ENCODE measurements at places on chromosomes 12 and 14.

- H3K27ac ChIP-seq = no peak overlapping the region
- DNase-seq = no peak
- H3K4me1 ChIP-seq = no peaks in the 10 kb centered on the region
- H3K36me3 ChIP-seq = no peaks in the 10 kb centered on the region
- H3K27me3 ChIP-seq = no peaks in the 10 kb centered on the region
These were observed 347.0 kb downstream of the MDGA2 start for GRCh38 chr14:47328376-47328775.

GRCh38 chr12:54411391-54412241 is 7.5 kb downstream of the ITGA5 start:
- peaks cover 100% of the 10 kb centered on the region for H3K4me1 ChIP-seq
- H3K4me3 ChIP-seq = peak overlapping the region; percentile 96
- peak overlapping the region; percentile 72 for H3K27ac ChIP-seq
- H3K36me3 ChIP-seq = peaks cover 54% of the 10 kb centered on the region

- peak; percentile 42 for DNase-seq
- no peak overlapping the region for H3K27ac ChIP-seq
- H3K4me1 ChIP-seq = no peaks in the 10 kb centered on the region
- H3K27me3 ChIP-seq = no peaks in the 10 kb centered on the region
- H3K4me3 ChIP-seq = no peak overlapping the region
- H3K36me3 ChIP-seq = no peaks in the 10 kb centered on the region
These were observed 30.9 kb upstream of the DYRK2 start for GRCh38 chr12:67617629-67618028.

DNA sequence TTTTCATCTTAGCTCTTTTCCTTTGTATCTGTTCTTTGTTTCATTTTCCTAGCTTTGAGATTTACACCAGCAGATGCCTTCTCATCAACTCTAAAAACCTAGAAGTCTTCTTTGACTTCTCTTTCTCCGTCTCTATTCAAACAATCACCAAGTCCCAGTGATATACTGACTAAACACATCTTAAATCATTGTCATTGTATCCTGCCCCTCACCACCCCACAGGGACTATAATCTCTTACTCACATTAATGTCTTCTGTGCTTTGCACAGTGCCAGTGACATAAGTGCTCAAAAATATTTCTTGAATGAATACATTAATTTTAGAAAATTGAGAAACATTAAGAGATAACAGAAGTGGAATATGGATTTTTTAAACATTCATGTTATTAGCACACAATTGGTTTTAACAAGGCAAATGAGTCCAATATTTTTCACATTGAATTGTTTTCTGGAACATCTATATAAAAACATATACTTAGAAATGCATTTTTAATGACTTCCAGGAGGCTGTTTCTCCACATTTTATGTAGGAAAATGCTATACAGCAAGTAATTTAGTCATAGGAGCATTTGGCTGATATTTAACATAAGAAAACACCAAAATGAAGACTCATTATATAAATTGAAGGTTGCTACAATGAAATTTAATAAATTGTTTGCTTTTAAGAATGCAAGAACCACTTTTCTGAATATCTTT is 472.8 kb upstream of the PRICKLE1 start:
- no peak for DNase-seq
- H3K27me3 ChIP-seq = no peaks in the 10 kb centered on the region
- H3K4me1 ChIP-seq = no peaks in the 10 kb centered on the region
- H3K27ac ChIP-seq = no peak overlapping the region
- no peak overlapping the region for H3K4me3 ChIP-seq

DNA sequence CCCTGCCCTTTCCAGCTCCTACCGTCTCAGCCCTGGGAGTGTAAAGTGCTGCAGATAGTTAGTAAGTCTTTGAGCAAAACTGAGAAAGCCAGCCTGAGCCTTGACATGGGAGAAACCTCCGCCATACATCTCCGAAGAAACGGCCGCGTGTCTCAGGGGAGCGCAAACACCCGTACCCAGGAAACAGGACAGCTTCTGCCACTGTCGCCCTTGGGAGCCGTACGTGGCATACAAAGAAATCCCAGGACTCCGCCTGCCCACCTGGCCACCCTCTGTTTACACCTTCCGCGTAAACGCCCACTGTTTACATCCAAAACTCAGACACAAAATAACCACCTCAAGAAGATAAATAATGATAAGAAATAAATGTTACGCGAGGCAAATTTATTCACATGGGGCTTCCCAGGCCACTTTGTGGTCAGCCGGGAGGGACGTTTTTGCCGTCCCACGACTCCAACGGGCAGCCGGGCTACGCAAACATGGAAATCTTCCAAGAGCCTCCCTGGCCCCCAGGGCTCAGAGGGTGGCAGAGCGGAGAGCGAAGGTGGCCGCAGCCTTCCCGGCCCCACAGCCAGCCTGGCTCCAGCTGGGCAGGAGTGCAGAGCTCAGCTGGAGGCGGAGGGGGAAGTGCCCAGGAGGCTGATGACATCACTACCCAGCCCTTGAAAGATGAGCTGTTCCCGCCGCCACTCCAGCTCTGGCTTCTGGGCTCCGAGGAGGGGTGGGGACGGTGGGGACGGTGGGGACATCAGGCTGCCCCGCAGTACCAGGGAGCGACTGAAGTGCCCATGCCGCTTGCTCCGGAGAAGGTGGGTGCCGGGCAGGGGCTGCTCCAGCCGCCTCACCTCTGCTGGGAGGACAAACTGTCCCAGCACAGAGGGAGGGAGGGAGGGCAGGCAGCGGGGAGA is at the start of gene BDKRB2:
BDKRB2 (plus strand) TSS at position 689 of the 908 bp plus-strand sequence. CDS start 32,269 bp downstream, outside the sequence.
- no peaks in the 10 kb centered on the region for H3K27me3 ChIP-seq
- H3K4me1 ChIP-seq = peaks cover 38% of the 10 kb centered on the region
- no peaks in the 10 kb centered on the region for H3K36me3 ChIP-seq
- H3K27ac ChIP-seq = peak within 1 kb of the TSS; percentile 79
- peak within 1 kb of the TSS; percentile 55 for H3K4me3 ChIP-seq
- no peak for DNase-seq

GRCh38 chr12:84791444-84791843 is 121.2 kb downstream of the SLC6A15 start:
- H3K4me1 ChIP-seq = no peaks in the 10 kb centered on the region
- H3K27ac ChIP-seq = no peak overlapping the region
- H3K27me3 ChIP-seq = no peaks in the 10 kb centered on the region
- no peak overlapping the region for H3K4me3 ChIP-seq
- no peaks in the 10 kb centered on the region for H3K36me3 ChIP-seq
- no peak for DNase-seq

- H3K4me3 ChIP-seq = no peak overlapping the region
- no peaks in the 10 kb centered on the region for H3K27me3 ChIP-seq
- no peak overlapping the region for H3K27ac ChIP-seq
- no peaks in the 10 kb centered on the region for H3K36me3 ChIP-seq
- DNase-seq = no peak
These were observed 69.5 kb downstream of the TMEM132C start for GRCh38 chr12:128336204-128337070.

GRCh38 chr14:20848316-20848954 is 42.8 kb upstream of the RNASE3 start:
- no peaks in the 10 kb centered on the region for H3K4me1 ChIP-seq
- H3K4me3 ChIP-seq = no peak overlapping the region
- H3K36me3 ChIP-seq = no peaks in the 10 kb centered on the region
- H3K27ac ChIP-seq = no peak overlapping the region
- DNase-seq = no peak

DNA sequence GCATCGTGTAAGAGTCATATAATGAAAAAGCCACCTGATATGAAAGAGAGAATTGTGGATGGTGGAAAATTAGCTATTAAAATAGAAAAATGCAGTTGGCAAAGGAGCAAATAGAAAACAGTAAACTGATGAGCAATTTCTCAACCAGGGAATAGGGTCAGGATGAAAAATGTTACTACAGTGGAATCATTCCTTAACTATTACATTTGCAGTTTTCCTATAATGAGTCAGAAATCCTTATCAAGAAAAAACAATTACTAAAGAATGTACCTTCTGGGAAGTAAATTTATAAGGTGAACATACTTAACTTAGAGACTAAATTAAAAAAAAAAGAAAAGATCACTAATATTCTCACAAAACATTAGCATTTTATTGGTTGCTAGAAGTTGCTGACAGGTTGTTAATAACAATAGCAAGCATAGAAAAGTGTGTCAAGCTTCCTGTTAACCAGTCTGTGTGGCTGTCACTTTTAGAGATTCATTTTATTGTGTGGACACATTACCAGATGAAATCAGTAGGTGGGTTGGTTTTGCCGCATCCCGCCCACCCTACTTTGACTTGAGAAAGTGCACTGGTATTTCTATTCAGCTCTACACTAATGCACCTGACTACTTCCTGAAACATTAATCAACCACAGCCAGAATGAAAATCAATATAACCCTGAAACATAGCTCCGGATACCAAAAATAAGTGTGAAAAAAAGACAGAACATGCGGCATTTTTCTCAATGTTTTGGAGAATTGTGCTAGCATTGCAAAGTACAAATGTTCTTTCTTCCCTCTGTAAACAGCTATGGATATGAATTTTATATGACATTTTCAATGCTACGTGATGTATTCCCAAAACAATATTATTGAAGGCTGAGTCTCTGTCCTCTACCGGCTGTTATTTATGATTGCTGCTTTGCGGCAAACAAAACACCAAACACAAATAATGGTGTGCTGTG is 576.7 kb downstream of the SLC16A7 start:
- no peak overlapping the region for H3K4me3 ChIP-seq
- no peak for DNase-seq
- H3K27ac ChIP-seq = no peak overlapping the region
- no peaks in the 10 kb centered on the region for H3K36me3 ChIP-seq

- H3K27me3 ChIP-seq = peaks cover 4% of the 10 kb centered on the region
- peak overlapping the region; percentile 57 for H3K4me3 ChIP-seq
- H3K36me3 ChIP-seq = no peaks in the 10 kb centered on the region
These were observed 75.2 kb upstream of the TBX5 start for GRCh38 chr12:114481200-114481535.

DNA sequence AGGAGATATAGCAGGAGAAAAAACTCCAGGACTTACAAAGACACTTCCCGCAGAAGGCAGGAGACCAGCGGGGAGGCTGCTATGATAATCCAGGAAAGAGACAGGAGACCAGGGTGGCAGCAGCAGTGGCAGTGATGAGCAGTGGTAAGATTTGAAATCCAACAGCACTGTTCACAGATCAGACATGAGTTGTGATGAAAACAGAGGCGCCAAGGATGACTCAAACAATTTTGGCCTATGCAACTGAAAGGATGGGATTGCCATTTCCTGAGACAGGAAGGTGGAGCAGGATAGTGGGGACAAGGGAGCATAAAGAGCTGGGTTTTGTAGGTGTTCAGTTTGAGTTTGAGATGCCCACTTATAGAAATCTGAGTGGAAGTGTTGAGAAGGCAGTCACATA is 108.6 kb upstream of the DYRK2 start:
- DNase-seq = peak; percentile 80
- no peak overlapping the region for H3K27ac ChIP-seq
- H3K27me3 ChIP-seq = no peaks in the 10 kb centered on the region
- H3K4me3 ChIP-seq = no peak overlapping the region

DNA sequence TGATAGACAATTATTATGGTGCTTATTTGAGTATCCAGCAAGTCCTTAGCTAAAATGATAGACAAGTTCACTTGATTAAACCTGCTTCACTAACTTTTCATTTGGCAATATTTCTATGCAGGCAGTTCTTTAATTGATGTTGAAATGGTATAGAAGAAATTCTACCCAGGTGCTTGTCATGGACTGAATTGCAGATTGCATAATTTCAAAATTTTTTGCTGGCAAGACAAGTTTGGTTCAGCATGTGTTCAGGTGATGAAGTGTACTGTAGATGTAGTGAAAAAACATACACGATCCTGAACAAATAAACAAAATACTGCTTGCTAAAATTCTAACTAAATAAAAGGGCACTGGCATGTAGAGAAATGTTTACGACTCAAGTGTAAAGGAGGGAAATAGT is 189.0 kb downstream of the FOXA1 start:
- no peaks in the 10 kb centered on the region for H3K4me1 ChIP-seq
- no peak overlapping the region for H3K4me3 ChIP-seq
- no peaks in the 10 kb centered on the region for H3K36me3 ChIP-seq
- no peak for DNase-seq

DNA sequence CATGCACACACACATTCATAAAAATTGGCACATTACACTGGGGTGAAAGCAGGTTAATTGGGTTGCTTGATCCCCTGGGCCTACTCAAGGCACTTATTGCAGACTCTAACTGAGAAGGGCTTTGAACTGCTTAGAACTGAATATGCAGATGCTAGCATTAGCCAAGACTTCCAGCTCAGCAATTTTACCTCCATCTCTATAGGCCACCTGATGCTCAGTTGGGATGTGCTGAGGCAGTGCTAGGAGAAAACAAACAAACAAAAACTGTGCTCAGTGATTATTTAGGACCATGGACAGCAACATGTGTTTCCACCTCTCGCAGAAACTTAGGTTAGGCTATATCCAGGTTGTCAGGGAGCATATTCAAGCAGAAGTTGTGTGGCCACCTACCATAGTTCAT is 124.8 kb upstream of the WSCD2 start:
- no peaks in the 10 kb centered on the region for H3K27me3 ChIP-seq
- H3K4me3 ChIP-seq = no peak overlapping the region
- no peak overlapping the region for H3K27ac ChIP-seq
- DNase-seq = peak; percentile 60

GRCh38 chr14:37437490-37437889 is 157.6 kb downstream of the FOXA1 start:
- no peak overlapping the region for H3K4me3 ChIP-seq
- H3K27ac ChIP-seq = no peak overlapping the region
- H3K27me3 ChIP-seq = no peaks in the 10 kb centered on the region
- H3K4me1 ChIP-seq = no peaks in the 10 kb centered on the region

DNA sequence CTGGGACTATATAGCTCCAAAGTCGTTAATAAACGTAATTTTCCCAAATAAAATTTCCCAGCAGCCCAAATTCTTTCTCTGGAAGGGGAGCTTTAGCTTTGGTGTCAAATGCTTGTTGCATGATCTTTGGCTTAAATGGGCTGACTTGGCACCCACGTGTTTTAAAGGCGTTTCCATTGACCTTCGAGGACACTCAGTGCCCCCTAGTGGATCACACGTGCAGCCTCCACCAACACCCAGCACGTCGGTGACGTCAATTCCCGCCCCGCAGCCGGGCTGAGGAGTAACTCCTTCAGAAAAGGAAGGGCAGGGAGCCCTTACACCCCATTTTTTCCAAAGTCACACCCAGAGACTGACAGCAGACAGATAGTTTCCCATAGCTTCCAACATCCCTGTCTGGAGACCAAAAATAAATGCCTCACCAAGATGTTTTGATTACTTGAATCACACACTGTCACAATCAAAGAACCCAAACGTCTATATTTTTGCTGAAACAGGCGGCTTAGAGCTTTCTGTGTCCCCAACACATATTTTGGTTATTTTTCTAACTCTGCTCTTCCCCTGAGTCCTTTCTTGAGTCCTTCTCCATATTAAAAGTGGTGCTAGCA is 707.9 kb downstream of the AACS start:
- no peaks in the 10 kb centered on the region for H3K4me1 ChIP-seq
- H3K27ac ChIP-seq = no peak overlapping the region
- H3K36me3 ChIP-seq = no peaks in the 10 kb centered on the region
- no peak for DNase-seq
- H3K27me3 ChIP-seq = no peaks in the 10 kb centered on the region
- H3K4me3 ChIP-seq = no peak overlapping the region

Measured in esophagus muscularis mucosa (tissue), 4 donors.